ENCODE measurements at places on chromosomes 12 and 14.

DNA sequence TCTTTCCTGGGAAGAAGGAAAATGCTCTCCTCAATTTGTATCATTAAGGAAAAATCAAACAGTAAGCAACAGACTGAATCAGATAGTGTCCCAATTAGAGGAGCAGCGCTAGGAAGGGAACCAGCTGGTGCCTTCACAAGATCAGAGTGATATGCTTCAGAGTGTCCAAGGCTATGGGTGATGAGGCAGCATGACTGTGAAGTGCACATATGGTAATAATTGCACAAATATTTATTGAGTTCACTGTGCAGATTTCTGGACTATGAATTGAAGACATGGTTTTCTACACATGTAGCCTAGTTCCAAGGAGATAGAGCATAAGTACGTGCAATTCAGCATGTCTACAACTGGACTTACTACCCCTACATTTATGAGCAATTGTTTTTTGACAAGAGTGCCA, 78.8 kb upstream of the EVL start:
- DNase-seq: no peak

DNA sequence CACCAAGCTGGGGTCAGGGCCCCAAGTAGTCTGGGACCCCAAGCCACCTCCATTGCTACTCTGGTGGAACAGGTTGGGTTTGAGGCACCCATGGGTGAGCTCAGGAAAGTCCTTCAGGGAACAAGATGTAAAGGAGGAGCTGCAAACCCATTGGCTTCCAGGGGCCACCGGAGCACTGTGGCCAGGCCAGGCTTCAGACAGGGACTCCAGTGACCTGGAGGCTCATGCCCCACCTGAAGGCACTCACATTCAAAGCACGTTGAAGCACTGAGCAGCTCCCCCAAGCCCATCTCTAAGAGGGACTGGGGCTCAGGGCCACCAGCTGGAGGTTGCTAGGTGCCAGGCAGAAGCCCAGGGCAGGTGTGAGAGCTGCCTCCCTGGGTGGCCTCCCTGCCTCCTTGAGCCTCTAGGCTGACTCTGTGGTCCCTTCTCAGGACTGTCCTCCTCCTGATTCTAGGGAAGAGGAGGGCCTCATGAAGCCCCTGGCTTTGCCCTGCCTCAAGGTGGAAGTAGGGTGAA, 49.1 kb downstream of the FAM222A start:
- peak; percentile 8 for DNase-seq

GRCh38 chr12:92573104-92573503, 129.7 kb upstream of the PLEKHG7 start:
- no peak for DNase-seq

DNA sequence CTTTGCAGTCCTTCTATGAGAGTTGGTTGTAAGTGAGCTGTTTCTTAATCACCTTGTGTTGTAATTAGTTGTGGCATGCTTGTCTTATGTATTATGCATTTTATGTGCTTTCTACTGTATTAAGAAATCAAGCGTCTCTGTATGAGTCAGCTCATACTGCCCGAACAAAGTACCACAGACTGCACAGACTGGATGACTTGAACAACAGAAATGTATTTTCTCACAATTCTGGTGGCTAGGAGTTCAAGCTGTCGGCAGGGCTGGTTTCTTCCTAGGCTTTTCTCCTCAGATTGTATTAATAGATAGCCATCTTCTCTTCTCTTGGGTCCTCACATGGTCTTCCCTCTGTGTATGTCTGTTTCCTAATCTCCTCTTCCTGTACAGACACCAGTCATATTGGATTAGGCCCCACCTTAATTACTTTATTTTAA, 77.7 kb downstream of the FLRT2 start:
- no peak for DNase-seq

DNA sequence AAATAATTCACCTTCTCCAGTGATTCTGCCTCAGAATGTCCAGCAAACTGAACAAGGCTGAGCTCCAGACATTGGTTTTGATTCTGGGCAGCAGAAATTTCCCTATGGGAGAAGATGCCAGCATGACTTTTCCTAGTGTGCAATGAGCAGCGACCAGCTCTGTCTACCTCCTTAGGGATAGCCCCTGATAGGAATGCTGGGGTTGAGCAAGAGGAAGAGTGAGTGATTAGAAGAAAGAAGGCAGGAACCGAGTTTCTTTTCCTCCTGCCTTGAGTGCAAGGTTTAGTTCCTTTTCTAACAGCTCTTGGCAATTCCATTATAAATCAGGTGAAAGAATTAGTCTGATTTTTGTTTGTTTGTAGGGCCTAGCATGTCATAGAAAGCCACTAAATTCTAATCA, 379.0 kb downstream of the DAD1 start:
- DNase-seq: no peak

GRCh38 chr12:105983622-105984320, 155.0 kb downstream of the NUAK1 start:
- no peak for DNase-seq

DNA sequence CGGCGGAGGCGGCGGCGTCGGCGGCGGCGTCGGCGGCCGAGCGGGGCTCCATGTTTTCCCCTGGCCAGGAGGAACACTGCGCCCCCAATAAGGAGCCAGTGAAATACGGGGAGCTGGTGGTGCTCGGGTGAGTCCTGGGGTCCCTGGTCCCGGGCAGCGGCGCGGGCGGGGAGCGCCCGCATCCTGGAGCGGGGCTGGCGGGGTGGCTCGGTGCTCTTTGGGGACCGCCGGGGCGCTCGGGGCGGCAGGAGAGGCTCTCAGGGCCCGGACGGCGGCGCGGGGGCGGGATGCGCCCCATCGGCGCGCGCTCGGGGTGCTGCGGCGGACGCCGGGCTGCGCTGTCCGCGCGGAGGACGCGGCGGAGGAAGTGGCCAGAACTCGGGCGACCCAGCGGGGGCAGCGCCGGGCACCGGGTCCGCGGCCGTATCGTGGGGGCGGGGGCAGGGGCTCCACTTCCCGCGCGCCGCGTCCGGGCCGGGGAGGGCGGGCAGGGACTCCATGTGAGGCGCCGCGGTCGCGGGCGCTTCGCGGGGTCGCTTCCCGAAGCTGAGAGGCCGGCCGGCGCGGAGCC, 485 bp downstream of the PELI2 start:
- peak; percentile 67 for DNase-seq

- DNase-seq: peak; percentile 44
Observed at GRCh38 chr12:41663598-41664265, 475.6 kb downstream of the PDZRN4 start.

Measured in H7 (cell line).